NCI-H1694 (cell line): ENCODE measurements at places on chromosomes 12 and 14.

DNA sequence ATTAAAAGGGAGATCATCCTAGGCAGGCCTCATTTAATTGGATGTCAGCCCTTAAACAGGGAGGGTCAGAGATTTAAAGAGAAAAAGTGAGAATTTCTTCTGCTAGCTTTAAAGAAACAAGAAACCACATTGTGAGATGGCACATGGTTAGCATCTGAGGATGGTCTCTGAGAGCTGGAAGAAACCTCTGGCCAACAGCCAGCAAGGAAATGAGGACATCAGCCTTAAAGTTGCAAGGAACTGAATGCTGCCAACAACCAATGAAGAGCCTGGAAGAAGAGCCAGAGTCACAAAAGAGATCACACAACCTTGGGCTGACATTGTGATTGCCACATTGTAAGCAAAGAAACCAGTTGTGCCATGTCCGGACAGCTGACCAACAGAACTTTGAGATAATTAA, 17.5 kb upstream of the FAR2 start:
- DNase-seq: no peak

- no peak for DNase-seq
These were observed 11.8 kb upstream of the PLEKHG3 start for GRCh38 chr14:64692189-64692985.

GRCh38 chr12:3185260-3185870, 108.2 kb downstream of the TSPAN9 start:
- no peak for DNase-seq

- peak; percentile 71 for DNase-seq
These were observed 292.9 kb downstream of the BMP4 start for GRCh38 chr14:53663709-53664108.

- no peak for DNase-seq
These were observed 64.2 kb upstream of the CSRP2 start for GRCh38 chr12:76943008-76943407.

GRCh38 chr12:52007158-52007921, 594 bp downstream of the TAMALIN start:
- DNase-seq: no peak

DNA sequence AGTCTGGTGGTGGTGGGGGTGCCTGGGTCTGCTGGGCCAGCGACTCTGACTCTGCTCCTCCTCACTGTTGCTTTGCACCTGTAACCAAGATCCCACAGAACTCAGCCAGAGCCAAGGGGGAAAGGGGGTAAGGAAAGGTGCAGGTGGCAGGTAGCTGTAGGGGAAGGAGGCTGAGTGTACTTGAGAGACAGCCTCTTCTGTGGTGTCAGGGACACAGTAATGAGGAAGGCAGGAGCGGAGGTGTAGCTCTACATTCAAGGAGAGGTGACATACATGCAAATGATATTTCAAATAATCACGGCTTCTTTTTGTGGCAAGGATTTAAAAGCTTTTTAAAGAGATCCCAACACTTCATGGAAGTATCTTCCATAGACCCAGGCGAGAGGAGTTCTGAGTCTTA, 23.4 kb downstream of the TESPA1 start:
- DNase-seq: no peak

- DNase-seq: no peak
These were observed 126.3 kb upstream of the DHRS4 start for GRCh38 chr14:23827100-23827892.

DNA sequence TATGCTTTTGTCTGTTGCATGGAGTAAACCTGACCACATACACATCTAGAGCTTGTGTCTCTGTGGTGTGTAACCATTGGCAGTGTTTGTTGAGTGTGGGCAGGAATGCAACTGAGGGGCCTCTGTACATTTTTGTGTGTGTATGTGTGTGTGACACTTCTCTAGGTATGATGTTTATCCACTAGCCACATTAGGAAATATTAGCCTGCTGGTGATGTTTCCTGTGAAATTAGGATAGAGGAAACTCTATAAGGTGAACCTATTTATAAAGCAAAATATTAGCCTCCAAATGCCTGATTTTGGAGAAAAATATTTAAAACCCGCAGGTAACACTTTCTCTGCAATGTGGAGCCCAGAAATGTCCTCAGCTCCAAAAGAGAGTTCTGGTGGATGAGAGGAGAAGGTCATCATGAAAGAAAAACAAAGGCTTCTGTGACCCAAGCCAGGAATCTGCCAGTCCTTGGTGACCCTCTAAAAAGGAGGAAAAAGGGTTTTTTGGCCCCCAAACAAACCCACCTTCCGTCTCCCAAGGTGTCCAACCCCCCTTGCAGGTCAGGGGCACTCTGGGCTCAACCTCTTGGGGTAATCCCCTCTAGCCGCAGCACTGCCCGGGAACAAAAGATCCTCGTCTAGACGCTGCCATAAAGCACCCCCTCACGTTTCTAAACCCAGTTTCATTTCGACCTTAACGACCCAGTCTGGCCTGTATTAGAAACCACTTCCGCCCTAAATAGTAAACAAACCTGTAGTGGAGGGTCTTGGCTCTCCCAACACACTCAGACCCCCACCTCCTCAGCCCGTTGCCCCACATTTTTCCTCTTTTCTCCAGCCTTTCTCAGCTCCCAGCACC, 3.1 kb upstream of the HOTAIR start:
- no peak for DNase-seq

- DNase-seq: no peak
These were observed 12.0 kb downstream of the TMEM119 start for GRCh38 chr12:108585864-108586263.

- no peak for DNase-seq
These were observed 62.4 kb downstream of the PLEKHG3 start for GRCh38 chr14:64766430-64767151.

DNA sequence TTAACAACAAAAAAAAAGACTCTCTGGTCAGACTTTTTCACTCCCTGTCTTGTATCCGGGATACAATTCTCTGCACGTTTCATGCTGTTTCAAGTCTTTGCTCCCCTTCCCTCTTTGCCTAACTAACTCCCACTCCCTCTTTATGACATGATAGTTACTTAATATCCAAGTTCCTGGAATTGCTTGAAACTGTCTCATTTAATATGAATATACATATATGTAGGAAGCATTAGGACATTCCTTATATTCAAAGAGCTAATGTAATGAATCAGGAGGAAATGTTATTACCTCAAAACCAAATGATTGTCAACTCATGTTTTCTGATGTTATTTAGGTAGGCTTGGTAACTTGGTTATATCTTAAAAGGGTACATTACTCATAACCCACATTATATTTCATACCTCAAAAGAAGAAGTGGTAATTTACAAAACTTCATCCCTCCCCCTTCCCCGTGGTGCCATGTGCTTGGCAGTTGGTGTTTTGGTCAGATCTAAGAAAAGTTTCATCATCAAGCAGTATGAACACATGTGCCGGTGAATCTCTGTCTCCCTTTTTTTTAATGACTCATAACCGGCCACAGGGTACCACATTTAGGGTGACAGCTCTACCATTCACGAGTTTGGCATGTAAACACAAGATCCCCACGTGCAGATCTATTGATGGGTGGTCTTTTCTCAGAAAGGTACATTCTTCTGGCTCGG, 56.5 kb downstream of the HCAR2 start:
- DNase-seq: no peak

DNA sequence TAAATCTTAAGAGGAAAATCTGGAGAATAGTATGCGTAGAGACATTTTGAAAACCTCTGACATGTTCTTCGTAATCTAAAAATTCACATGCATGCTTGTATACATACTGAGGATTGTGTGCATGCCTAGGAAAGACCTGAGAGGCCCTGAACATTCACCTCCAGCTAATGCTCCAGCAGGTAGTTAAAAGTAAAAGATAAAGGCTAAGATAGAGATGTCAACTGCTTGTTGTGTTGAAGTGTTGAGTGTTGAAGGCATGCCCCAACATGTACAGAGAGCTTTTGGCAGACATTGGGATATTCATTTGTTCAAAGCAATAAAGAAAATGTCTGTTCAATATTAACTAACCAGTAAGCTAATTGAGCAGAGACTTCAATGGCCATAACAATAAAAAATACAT, 118.6 kb upstream of the SYT1 start:
- DNase-seq: peak; percentile 14
